IMR-90 (cell line): ENCODE measurements at places on chromosomes 13 and 19. TPM values are rescaled to one million over a fixed set of nuclear protein-coding genes. Genes with fewer than 3 reads are reported as not detected.
A peak's percentile ranks its signal among the peaks of the same experiment; 100 is the strongest.

NCCRP1 gene
- total RNA-seq, result not detected in 2 replicates

WDR88 gene
- total RNA-seq, result not detected in 2 replicates

TRPC4 gene
- total RNA-seq, result 5.2 and 5.3 TPM in 2 replicates

DNA sequence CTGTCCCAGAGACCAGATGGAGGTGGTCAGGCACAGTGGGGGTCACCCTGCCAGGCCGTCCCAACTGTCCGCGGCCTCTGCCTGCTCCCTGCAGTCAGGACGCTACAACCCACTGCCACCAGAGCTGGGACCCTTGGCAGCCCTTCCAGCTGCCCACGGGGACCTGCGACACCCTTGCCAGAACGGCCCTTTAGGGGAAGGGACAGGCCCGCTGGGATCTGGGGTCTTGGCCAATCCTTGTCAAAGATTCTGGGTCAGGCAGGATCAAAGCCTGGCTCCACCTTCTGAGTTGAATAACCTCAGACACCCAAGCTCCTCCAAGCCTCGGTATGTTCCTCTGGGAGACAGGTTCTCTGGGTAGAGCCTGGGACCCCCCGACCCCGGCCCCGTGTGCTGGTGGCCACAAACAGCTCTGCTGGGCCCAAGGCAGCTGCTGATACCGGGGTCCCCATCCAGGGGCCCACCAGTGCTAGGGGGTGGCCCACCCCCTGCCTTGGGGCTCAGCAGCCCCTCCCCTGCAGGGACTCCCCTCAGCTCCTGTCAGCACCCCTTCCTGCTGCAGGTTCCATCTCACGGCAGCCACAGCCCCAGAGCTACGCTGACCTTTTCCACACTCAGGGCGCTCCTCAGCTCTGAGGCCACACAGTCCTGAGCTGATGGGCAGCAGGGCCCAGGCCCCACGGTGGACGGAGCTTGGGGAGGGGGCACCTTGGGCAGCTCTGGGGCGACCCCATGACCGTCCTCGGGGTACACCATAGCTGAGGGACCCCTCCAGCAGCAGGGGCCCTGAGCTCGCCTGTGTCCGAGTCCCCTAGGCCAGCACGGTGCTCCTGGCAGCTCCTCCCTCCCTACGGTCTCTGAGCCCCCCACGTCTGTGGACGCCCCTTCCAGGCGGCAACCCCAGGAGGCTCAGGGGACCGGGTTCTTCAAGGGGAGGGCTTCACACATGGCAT lies 18.4 kb downstream of the SBNO2 start:
- no peak for DNase-seq

DNA sequence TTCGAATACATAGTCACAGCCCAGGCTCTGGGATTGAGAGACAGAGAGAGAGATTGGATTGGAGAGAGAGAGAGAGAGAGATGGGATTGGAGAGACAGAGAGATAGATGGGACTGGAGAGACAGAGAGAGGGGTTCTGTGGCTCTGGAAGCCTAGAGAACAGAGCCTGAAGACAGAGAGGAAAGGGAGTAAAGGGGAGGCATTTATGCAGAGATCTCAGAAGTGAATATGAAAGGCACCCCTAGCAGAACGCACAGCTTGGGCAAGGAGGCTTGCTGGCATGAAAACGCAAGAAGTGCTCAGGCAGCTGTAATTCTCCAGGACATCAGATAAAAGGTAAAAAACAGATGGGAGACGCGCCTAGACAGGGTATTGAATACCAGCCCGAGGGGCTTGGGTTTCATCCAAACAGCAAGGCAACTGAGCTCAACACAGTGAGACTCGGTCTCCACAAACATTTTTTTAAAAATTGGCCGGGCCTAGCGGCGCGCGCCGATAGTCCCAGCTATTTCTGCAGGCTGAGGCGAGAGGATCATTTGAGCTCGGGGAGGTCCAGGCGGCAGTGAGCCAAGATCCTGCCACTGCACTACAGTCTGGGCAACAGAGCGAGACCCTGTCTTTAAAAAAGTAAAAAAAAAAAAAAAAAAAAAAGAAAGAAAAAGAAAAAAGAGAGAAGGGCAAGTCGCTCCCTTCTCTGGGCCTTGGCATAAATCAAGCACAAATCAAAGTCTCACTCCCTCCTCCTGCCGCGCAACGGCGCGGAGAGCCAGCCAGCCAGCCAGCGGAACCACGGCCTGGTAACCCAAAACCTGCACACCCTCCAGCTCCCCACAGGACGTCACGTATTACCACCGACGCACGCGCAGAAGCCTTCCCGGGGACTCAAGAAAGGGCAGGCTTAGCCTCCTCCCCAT lies 774 bp upstream of the PPP2R1A start:
- DNase-seq, result no peak

- DNase-seq, result no peak
These were observed 24.1 kb upstream of the CEACAM20 start for GRCh38 chr19:44553478-44554171.

GRCh38 chr13:106186366-106187030 lies 349.0 kb downstream of the EFNB2 start:
- DNase-seq, result peak; percentile 9
